ENCODE measurements at places on chromosomes 2 and 18. TPM values are rescaled to one million over a fixed set of nuclear protein-coding genes. Genes with fewer than 3 reads are reported as not detected.

GRCh38 chr2:121748202-121748601 lies 7.2 kb upstream of the TSN start:
- no peak overlapping the region for H3K4me3 ChIP-seq
- H3K4me1 ChIP-seq, result peaks cover 6% of the 10 kb centered on the region
- no peaks in the 10 kb centered on the region for H3K36me3 ChIP-seq
- H3K27ac ChIP-seq, result no peak overlapping the region
- H3K27me3 ChIP-seq, result peaks cover 16% of the 10 kb centered on the region
- DNase-seq, result no peak

DNA sequence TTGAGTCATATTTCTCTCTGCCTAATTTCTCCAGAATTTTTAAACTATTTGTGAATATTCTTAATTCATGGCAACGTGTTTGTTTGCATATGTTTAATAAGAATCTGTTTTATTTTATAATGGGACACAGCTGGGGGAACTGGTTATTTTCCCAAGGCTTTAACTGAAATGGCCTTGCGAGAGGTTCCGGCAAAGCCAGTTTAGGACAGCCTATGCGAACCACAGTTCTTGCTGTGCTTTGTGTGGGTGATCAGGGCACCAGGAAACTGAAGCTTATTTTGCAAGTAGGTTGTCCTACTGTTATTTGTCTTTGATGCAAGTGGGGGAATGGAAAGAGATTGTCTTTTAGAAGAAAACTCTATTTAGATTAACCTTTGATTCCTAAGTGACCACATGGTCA lies 6.5 kb downstream of the ANKMY1 start:
- DNase-seq, result no peak
- H3K27me3 ChIP-seq, result no peaks in the 10 kb centered on the region
- no peak overlapping the region for H3K27ac ChIP-seq
- peaks cover 29% of the 10 kb centered on the region for H3K36me3 ChIP-seq
- peaks cover 1% of the 10 kb centered on the region for H3K4me1 ChIP-seq
- no peak overlapping the region for H3K4me3 ChIP-seq

GRCh38 chr2:196054631-196055030 lies 14.0 kb downstream of the DNAH7 start:
- H3K36me3 ChIP-seq, result no peaks in the 10 kb centered on the region
- H3K27me3 ChIP-seq, result no peaks in the 10 kb centered on the region
- DNase-seq, result no peak
- no peaks in the 10 kb centered on the region for H3K4me1 ChIP-seq
- H3K27ac ChIP-seq, result no peak overlapping the region
- no peak overlapping the region for H3K4me3 ChIP-seq

DNA sequence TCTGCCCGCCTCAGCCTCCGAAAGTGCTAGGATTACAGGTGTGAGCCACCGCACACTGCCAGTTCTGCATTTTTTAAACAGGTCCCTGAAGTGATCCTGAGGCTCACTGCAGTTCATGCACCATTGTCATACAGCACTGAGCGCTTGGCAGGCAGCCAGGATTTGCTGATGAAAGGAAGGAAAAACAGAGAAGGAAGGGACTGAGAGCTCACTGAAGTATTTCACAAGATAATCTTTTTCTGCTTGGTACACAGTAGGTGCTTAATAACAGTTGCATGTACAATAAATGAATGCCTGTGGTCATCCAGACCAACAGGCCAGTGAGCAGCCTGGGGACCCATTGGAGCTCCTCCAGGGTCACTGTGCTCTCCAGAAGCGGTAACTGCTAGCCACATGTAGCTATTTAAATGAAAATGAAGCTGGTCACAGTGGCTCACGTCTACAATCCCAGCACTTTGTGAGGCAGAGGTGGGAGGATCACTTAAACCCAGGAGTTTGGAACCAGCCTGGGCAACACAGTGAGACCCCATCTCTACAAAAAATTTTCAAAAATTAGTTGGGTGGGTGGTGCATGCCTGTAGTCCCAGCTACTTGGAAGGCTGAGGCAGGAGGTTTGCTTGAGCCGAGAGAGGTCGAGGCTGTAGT lies 33.1 kb upstream of the SMAD7 start:
- H3K4me1 ChIP-seq, result peaks cover 21% of the 10 kb centered on the region
- H3K27ac ChIP-seq, result no peak overlapping the region
- peaks cover 32% of the 10 kb centered on the region for H3K27me3 ChIP-seq
- H3K36me3 ChIP-seq, result no peaks in the 10 kb centered on the region

GRCh38 chr18:27685091-27685490 lies 491.8 kb downstream of the CDH2 start:
- H3K36me3 ChIP-seq, result no peaks in the 10 kb centered on the region
- H3K4me3 ChIP-seq, result no peak overlapping the region
- no peaks in the 10 kb centered on the region for H3K27me3 ChIP-seq
- no peaks in the 10 kb centered on the region for H3K4me1 ChIP-seq
- DNase-seq, result no peak
- no peak overlapping the region for H3K27ac ChIP-seq

OSBPL6 gene
- total RNA-seq, result 1.5 TPM

All from activated T-helper 1 cell treated with anti-CD3 and anti-CD28 coated beads, Interleukin-12 subunit alpha, Interleukin-12 subunit beta, Interleukin-2, Interleukin-4 antibody, amounts not matched to agents 30 ng/mL and 10 ng/mL and 1 ng/mL, durations not matched to agents 14 hours and 24 hours and 36 hours (primary cell).